ENCODE measurements at places on chromosomes 4 and X.

GRCh38 chrX:106168107-106168506 lies at the start of gene PWWP3B:
Gene PWWP3B (plus strand): TSS chrX:106168305. CDS start chrX:106205433, 37,128 bp downstream.
- DNase-seq, result no peak

GRCh38 chr4:158824425-158825274 lies 55.8 kb downstream of the FNIP2 start:
- DNase-seq, result no peak

DNA sequence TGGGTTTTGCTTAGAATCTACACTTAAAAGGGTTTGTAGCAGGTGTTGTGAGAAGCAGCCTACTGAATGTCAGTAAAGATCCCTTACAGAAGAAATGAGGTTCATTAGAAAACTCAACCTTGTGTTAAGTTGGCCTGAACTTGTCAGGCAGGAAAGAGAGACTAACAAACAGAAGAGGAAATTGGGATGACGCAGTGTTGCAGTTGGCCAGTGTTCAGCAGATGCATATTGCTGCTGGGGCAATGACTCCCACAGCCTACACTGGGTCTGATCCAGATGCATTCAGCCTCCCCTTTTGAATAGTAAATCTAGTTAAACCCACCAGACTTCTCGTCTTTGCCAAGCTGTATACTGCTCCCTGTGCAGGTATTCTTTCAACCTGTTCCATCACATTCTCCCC lies 409.4 kb downstream of the UBE2NL start:
- DNase-seq, result no peak

- no peak for DNase-seq
These were observed 76.4 kb upstream of the MBNL3 start for GRCh38 chrX:132565273-132565672.

GRCh38 chr4:40502934-40503333 lies 126.7 kb downstream of the RBM47 start:
- DNase-seq, result peak; percentile 5

DNA sequence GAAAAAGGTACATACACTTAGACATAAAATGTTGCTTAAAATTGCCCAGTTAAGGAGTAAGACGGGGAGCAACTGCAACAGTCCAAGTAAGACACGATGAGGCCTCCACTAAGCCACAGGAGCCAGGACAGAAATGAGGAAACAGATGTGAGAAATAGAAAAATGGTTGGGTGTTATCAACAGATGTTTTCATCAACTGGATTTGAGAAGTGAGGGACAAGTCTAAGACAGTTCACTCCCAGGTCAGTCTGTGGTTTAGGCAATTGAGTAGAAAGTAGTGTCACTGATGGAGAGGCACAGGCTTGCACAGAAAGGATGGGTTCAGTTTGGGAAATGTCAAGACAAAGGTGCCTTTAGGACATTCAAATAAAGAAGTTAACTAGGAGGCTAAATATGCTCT lies 23.5 kb upstream of the PHF8 start:
- no peak for DNase-seq

- no peak for DNase-seq
These were observed 114.4 kb downstream of the MSN start for GRCh38 chrX:65781845-65782244.

DNA sequence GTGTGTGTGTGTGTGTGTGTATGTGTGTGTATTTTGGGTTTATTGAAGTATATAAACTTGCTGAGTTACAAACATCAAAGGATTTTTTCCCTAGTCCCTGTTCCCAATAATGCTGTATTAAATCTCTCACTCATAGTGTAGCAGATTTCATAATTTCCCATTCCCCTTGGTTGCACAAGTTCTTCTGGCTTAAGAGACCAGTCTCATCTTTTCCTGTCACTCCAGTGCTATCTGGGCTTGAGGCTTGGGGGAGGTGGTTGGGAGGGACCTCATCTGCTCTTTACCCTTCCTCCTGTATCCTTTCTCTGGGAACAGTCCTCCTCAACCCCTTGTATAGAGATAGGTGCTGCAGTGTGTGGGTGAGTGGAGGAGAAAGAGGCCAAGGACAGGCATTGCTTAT lies 285.4 kb upstream of the BOD1L1 start:
- no peak for DNase-seq

GRCh38 chr4:153269218-153269990 lies 65.2 kb downstream of the TRIM2 start:
- DNase-seq, result no peak

- DNase-seq, result no peak
These were observed 12.3 kb downstream of the SASH3 start for GRCh38 chrX:129791961-129792570.

GRCh38 chrX:45743081-45743533 lies 542.4 kb upstream of the DIPK2B start:
- peak; percentile 39 for DNase-seq

- no peak for DNase-seq
These were observed 31.9 kb upstream of the ANTXR2 start for GRCh38 chr4:80104927-80105326.

- no peak for DNase-seq
These were observed 224.2 kb downstream of the RCHY1 start for GRCh38 chr4:75289914-75290582.

GRCh38 chr4:146763560-146763959 lies 124.9 kb downstream of the POU4F2 start:
- DNase-seq, result no peak

GRCh38 chrX:68669094-68669860 lies 21.8 kb downstream of the STARD8 start:
- no peak for DNase-seq

DNA sequence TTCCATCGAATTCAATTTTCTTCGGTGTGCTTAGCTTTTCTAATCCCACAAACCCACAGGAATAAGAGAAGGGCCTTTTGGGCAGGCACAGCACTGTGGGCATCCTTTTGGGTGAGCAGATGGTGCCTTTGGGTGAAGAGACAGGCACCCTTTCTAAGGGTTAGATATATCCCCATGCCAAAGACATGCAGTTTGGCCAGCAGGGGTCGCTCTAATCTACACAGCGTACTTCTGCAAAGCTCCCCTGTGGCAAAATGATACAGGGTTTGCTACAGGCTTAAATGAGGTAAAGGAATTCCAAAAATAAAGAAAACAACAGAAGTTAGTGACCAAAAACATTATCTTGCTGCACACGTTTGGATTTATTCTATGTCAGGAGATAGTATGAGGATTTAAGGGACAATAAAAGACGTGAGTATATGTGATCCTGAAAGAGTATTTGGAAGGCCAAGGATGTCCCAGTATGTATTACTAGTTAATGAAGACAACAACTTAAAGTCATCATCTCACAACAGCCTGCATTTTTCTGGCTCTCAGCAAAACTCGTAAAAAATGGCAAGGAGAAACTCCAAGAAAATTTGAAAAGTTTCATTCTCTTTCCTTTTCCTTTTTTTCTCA lies 49.5 kb downstream of the PHEX start:
- peak; percentile 70 for DNase-seq

GRCh38 chr4:17276776-17277175 lies 235.1 kb downstream of the QDPR start:
- no peak for DNase-seq

DNA sequence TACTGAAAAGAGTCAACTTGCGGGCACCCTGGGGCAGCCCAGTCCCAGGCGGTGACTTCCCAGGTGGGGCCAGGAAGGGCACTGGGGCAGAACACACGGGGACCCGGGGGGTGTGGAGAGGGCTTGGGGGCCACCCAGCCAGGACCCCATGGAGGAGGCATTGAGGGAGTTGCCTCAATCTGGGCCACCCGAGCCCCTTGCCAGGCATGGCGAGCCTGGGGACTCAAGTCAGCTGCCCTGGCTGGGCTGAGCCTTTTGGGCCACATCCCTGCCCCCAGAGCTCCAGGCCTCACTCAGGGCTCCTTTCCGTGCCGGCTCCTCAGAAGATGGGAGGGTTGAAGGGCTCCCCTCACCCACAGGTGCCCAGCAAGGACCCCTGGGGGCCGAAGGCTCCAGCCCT lies 6.6 kb upstream of the CPLX1 start:
- DNase-seq, result no peak

DNA sequence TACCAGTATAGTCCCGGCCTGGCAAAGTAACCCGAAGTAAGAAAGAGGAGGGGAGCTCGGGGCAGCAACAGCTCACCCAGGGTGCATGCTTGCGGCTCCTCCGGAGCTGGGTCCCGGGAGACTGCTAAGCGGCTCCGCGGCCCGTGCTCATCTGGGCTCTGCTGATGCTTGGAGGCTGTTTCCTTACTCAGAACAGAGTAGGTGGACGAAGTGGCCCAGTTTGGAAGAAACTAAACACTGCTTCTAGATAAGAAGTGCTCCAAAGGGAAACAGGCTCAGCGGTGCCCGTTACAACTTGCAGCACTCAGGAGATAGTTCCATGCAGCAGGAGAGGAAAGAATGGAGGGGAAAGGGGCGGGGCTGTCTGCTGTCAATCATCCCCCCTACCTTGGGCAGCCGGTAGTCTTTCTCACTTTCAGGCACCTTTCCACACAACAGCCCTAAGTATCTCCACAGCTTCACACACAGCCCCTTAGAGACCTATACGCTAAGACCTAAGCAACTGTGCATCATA lies at the start of gene COL4A6:
Gene COL4A6 (minus strand): TSS at position 313 of the 514 bp plus-strand sequence. CDS start 226 bp downstream, at position 87.
- no peak for DNase-seq

DNA sequence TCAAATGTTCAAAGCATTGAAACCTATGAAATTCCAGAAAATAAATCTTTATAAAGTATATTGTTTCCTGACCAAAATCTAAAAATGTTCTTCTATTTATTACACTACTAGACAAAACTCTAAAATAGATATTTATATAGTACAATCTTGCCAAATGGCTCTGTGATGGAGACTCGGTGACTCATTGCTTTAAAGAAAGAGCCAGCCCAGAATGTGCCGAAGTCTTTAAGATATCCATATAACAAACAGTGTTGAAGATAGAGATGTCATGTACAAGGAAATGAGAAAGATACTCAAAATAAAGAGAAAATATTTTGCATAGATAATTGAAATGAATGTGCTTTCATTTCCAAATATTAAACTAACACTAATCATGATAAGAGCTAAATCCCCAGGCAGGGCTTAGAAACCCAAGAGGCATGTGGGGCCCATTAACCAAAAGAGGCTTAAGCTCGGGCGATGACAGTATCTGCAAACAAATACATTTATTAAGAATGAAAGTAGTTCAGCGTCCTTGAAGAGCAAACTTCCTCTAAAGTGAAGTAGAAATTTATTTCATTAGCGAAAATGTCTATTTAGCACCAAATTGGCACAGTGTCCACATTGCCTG lies 102.1 kb upstream of the FAM9B start:
- no peak for DNase-seq

DNA sequence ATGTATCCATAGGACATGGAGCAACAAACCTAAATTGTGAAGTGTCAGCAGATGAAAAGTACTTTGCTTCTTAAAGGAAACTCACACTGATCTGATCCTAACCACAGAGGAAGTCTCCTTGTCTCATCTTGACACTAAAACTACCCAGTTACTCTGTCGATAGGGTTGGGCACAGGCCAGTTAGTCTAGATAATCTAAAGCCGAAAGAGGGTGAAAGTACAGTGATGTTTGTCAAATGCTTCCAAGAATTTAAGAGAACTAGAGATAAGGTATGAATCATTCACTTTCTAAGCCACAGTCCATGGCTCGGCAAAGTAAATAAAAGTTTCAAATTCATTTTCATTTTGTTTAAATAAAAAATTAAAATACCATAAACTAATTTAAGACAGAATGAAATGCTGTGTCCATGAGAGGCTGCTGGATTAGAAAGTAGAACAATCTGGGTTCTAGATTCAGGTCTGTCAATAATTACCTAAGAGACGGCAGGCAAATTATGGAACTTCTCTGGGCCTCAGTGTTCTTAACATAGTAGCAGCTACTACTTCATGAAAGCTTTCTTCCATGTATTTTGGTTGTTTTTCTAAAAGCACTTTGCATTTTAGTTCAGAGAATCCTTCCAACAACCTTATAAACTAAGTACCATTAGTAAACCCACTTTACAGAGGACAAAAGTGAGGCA lies 176.7 kb downstream of the LDB2 start:
- no peak for DNase-seq

GRCh38 chrX:43500996-43501694 lies 155.0 kb upstream of the MAOA start:
- DNase-seq, result no peak

DNA sequence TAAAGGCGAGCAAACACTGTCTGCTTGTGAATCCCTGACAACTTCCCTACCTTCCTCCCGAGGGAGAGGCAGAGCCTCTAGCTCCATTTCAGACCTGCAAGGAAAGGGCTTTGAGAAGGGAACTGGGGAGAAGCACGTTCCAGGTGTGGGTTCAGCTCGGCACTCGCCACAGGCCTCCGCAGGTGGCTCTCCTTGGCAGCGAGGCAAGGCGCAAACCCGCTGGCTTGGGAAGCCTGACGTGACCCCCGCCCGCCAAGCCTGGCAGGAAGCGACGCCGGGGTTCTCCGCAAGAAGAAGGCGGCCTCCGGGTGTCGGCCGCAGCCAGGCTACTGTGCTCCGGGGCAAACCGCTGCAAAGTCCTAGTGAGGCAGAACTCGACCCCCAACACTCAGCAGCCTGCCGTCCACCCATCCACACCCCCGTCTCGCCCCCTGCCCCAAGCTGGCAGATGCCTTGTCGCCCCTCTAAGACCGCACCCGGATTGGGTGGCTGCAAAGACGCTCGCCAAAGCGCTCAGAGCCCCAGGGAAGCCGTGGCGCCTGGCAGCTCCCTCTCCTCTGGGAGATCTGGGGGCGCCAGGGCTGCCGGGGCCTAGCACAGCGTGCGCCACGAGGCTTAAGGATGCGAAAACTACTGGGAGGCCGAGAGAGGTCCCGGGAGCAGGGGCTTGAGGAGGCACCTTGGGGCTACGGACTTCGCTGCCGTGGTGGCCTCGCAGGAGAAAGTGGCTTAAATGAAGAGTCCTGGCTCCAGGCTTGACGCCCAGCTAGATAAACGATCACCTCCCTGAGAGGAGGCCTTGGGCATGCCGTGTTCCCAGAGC lies 21.8 kb downstream of the NKX3-2 start:
- no peak for DNase-seq

- peak; percentile 88 for DNase-seq
These were observed 18.2 kb downstream of the ELF4 start for GRCh38 chrX:130091980-130092522.

- DNase-seq, result no peak
These were observed 62.9 kb downstream of the ELOVL6 start for GRCh38 chr4:110135523-110135922.

DNA sequence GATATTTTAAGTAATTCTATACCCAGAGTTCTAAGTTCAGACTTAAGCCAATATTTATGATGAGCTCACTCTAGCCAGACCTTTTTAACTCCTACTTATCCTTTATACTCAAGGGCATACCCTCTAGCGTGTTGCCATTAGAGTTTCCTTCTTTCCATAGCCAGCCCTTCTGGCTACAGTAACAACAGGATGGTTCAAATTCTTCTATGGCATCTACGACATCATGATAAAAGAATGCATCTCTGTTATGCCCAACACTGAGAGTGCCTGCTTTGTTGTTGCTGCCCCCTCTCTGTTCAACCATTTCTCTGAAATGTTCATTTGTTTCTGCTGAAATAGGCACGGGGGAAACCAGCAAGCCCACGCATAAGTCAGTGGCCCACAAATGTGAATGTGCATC lies 104.5 kb downstream of the UBE2NL start:
- no peak for DNase-seq

- no peak for DNase-seq
These were observed 74.6 kb downstream of the PABPC4L start for GRCh38 chr4:134126955-134127354.

DNA sequence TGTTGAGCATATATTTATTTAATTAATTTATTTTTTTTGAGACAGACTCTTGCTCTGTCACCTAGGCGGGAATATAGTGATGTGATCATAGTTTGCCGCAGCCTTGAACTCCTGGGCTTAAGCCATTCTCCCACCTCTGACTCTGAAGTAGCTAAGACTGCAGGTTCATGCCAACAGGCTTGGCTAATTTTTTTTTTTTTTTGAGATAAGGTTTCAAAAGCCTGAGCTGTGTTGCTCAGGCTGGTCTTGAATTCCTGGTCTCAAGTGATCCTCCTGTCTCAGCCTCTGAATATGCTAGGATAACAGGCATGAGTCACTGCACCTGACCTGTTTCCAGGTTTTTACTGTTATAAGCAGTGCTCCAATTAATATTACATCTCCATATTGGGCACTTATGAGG lies 4.8 kb downstream of the ADD1 start:
- DNase-seq, result no peak

Measured in stimulated activated CD4-positive, alpha-beta T cell treated with anti-CD3 and anti-CD28 coated beads, Interleukin-15, amount 100 ng/mL, for 24 hours (primary cell).